Activated CD8-positive, alpha-beta T cell treated with anti-CD3 and anti-CD28 coated beads, Interleukin-2, amount 10 ng/mL, durations not matched to agents 7 days and 5 days (primary cell): ENCODE measurements at places on chromosomes 5 and 9. TPM values are rescaled to one million over a fixed set of nuclear protein-coding genes. Genes with fewer than 3 reads are reported as not detected.

The OTP gene
- not detected for total RNA-seq

The FLT4 gene
- 1.6 TPM for total RNA-seq

GRCh38 chr9:94577571-94577970, 16.1 kb downstream of the FBP2 start:
- H3K27me3 ChIP-seq, result peaks cover 5% of the 10 kb centered on the region
- H3K4me1 ChIP-seq, result peaks cover 3% of the 10 kb centered on the region
- no peak overlapping the region for H3K27ac ChIP-seq
- no peaks in the 10 kb centered on the region for H3K36me3 ChIP-seq
- DNase-seq, result no peak

GRCh38 chr5:64180661-64181343, 15.2 kb downstream of the RNF180 start:
- H3K27me3 ChIP-seq, result no peaks in the 10 kb centered on the region
- H3K4me1 ChIP-seq, result no peaks in the 10 kb centered on the region
- no peak overlapping the region for H3K4me3 ChIP-seq
- DNase-seq, result no peak
- H3K36me3 ChIP-seq, result no peaks in the 10 kb centered on the region

DNA sequence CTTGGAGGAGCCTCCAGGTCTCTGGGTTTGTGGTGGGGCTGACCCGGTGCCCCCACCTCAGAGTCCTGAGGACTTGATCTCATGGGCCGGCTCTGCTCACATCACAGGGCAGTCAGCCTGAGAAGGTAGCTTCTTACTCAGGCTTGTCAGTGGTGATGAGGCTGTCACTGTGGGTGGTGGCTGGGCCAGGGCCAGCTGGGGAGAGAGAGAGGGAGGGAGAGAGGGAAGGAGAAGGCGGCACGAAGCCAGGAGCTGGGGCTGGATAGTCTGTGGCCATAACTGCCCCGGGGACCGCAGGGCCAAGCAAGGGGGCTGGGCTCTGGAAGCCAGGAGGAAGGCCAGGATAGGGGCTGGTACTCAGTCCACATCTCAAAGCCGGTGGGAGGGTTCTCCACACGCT, 6.5 kb downstream of the NTNG2 start:
- H3K27ac ChIP-seq, result no peak overlapping the region
- peaks cover 2% of the 10 kb centered on the region for H3K36me3 ChIP-seq
- H3K4me3 ChIP-seq, result no peak overlapping the region
- DNase-seq, result no peak
